ENCODE measurements at places on chromosomes 1 and 21. TPM values are rescaled to one million over a fixed set of nuclear protein-coding genes. Genes with fewer than 3 reads are reported as not detected.

Gene ZNF683
- not detected for polyA plus RNA-seq

Gene CA14
- 8.5 TPM for polyA plus RNA-seq

Gene POGZ
- polyA plus RNA-seq, result 113 TPM

Gene CLDN8
- 1.1 TPM for polyA plus RNA-seq

Gene S100A12
- 3.0 TPM for polyA plus RNA-seq

Gene ESPN
- polyA plus RNA-seq, result 11.7 TPM

Gene SPRR3
- not detected for polyA plus RNA-seq

Gene SLC9C2
- polyA plus RNA-seq, result not detected

Gene NUDT17
- polyA plus RNA-seq, result 4.4 TPM

Gene ZMYND12
- polyA plus RNA-seq, result 4.0 TPM

Gene IRF6
- 0.52 TPM for polyA plus RNA-seq

Gene GPR25
- not detected for polyA plus RNA-seq

Gene FCRL1
- polyA plus RNA-seq, result not detected

Gene CFHR3
- polyA plus RNA-seq, result 0.35 TPM

Gene MEGF6
- polyA plus RNA-seq, result 26.3 TPM

Gene SELE
- 0.50 TPM for polyA plus RNA-seq

Gene LRRC71
- 0.32 TPM for polyA plus RNA-seq

Gene TMEM35B
- 41.9 TPM for polyA plus RNA-seq

Gene NDUFV3
- polyA plus RNA-seq, result 36.9 TPM

Gene TESK2
- polyA plus RNA-seq, result 3.5 TPM

Gene CR1L
- polyA plus RNA-seq, result 2.1 TPM

Gene SPTA1
- 1.1 TPM for polyA plus RNA-seq

Gene PGLYRP4
- not detected for polyA plus RNA-seq

Gene IVL
- polyA plus RNA-seq, result not detected

Gene SYT14
- polyA plus RNA-seq, result 0.31 TPM

Gene OPRD1
- 0.33 TPM for polyA plus RNA-seq

Gene AGBL4
- polyA plus RNA-seq, result 1.3 TPM

Gene NVL
- polyA plus RNA-seq, result 28.7 TPM

Gene CELA3B
- polyA plus RNA-seq, result not detected

Gene COL16A1
- polyA plus RNA-seq, result 60.3 TPM

Gene LRRC39
- 2.4 TPM for polyA plus RNA-seq

Gene RYR2
- 1.2 TPM for polyA plus RNA-seq

Gene SPRR2A
- 0.57 TPM for polyA plus RNA-seq

Gene AADACL3
- not detected for polyA plus RNA-seq

Gene TMEM269
- polyA plus RNA-seq, result 0.83 TPM

Measured in left renal pelvis (tissue), 4 donors.